Stimulated activated CD4-positive, alpha-beta T cell treated with anti-CD3 and anti-CD28 coated beads, Interleukin-1b, Interleukin-23, amount 100 ng/mL, for 1 hour (primary cell): ENCODE measurements at places on chromosomes 3 and 15.

- DNase-seq, result no peak
Observed at GRCh38 chr3:69761896-69762767, 22.9 kb downstream of the MITF start.

GRCh38 chr3:49519296-49519695 is 35.0 kb upstream of the BSN start:
- DNase-seq, result no peak

- no peak for DNase-seq
Observed at GRCh38 chr15:52005748-52006701, 13.0 kb upstream of the MAPK6 start.

- no peak for DNase-seq
Observed at GRCh38 chr3:13477943-13478342, 2.2 kb upstream of the HDAC11 start.

DNA sequence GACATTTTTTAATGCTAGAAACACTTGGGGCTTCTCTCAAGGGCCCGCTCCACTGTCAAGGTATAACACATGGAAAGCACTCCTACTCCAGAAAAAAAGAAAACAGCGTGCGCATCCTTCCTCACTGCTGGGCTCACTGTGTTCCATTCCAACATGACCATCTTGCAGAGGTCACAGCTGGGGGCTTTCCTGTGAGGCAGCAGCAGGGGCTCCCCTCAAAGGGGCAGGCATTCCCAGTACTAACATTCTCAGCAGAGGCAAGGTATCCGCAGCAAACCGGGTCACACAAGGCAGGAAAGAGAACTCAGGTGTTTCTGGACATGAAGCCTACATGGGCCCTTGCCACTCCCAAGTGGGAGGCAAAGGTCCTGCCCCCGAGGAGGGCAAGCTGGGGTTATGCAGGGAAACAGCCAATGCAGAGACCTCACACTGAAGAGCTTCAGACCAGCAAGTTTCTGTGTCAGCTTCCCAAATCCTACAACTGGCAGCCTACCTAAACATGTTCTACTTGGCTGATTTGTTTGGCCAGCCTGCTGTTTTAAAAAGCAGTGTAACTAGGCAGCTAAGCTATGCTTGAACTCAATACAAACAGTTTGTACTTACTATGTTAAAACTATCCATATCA is 6.4 kb downstream of the BDH1 start:
- DNase-seq, result no peak

DNA sequence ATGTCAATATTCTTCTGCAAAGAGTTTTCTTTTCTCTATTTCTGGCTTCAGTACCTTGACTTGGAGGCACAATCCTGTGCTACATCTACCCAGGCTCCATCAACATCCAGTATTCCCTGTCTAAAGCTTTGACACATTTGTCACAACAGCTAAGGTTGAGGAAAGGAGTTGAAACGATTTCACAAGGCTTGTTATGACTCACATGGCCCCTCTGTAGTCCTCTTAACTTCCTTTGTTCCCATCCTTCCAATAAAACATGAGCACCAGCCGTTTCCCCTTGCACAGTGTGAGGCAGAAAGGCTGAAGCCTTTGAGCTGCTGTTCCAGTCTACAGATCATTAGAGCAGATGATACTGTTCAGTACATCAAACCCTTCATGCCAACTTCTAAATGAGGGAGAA is 163.0 kb upstream of the TMCO5A start:
- no peak for DNase-seq

DNA sequence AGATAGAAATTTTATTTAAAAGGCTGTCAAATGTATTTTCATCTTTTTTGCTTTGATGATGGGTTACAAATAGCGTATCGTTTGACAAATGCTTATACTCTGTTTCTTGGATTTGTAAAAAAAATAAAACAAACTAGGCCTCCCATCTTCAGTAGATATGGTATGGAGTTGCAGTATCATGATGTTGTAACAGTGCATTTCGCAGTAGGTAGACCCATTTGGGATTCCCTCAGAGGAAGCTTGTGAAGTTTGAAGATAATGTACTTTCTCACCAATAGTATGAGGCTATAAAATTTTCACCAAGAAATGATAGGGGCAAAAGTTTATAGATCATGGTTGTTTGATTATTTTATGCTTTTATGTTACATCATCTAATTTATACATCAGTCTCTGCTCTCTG is 10.8 kb downstream of the MBNL1 start:
- no peak for DNase-seq

DNA sequence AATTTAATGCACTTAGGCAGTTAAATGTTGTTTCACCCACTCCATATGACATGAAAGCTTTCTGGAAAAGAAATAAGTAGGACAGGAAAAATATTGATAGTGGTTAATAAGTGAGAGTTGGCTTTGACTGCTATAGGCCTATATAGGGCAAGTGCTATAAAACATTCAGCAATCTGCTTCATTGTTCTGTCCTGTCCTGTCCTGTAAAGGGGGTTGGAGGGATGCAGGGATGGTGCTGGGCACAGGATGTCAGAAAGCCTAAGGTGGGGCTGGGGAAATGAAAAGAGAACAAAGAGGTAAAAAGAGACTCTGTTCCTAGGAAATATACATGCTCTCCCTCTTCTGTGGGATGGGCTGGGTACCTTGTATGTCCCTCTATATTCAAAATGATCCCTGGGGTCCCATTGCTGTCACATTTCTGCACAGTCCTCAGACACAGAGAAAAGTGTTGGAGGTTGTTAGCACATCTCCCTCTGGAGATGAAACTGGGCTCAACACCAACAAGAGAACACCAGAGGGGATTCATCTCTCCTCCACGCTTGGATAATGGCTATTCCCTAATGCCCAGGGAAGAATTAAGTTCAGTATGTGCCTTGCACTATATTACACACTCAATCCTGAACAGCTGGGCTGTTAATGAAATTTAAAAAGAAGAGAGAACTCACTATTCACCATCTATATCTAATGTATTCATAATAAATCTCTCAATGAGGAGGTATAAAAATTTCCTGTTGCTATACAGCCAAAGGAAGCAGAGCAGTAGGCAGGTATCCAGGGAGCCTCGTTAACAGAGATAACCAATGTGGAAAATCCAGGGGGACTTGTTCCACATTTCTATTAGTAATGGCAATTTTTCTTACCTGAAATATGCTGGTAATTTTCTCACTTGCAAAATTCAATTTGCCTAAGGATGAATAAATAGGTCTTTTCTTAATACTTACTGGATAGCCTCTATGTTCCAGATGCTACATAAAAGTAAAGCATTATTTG is 108.1 kb upstream of the ZBED2 start:
- no peak for DNase-seq

GRCh38 chr15:53158995-53159394 is 368.9 kb upstream of the ONECUT1 start:
- DNase-seq, result no peak

DNA sequence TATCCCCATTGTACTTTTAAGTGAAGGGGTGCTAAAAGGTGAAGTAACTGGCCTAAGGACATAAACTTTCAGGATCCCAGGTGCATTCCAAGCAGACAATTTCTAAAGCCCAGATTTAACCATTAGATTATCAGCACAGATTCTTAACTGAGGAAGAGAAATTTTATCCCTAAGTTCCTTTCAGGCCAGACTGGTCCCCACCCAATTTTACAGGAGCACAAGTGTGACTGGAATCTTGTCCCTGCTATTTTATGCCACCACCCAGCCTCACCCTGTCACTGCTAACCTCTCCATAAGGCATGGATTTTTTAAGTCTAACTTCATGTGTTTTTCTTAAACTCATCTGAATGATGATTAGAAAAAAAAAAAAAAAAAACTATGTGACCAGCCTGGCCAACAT is 37.1 kb upstream of the ATP1B3 start:
- DNase-seq, result no peak

GRCh38 chr3:47012342-47013230 is 33.1 kb downstream of the NBEAL2 start:
- no peak for DNase-seq

- no peak for DNase-seq
Observed at GRCh38 chr15:59339252-59339672, 33.4 kb downstream of the MYO1E start.

DNA sequence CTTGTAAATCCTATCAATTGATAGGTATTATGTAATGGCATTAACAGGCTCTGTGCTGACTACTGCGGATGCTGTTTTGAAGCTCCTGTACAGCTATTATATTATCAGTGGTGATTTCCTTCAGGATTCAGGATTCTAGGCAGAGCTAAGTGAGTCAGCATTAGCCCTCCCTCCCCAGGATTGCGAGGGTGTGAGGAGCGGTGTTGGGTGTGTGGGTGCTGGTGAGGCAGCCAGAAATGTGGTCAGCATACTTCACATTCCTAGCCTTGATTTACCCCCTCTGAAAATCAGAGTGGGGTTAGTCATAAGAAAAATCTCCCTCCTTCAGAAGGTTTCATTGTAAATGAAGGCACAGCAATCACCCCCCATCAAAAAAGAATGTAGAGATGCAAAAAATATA is 72.5 kb downstream of the SNTN start:
- DNase-seq, result no peak

GRCh38 chr3:122681284-122681973 is 790 bp downstream of the PARP14 start:
- no peak for DNase-seq

GRCh38 chr3:68295457-68295856 is 636.9 kb downstream of the TAFA4 start:
- DNase-seq, result no peak

DNA sequence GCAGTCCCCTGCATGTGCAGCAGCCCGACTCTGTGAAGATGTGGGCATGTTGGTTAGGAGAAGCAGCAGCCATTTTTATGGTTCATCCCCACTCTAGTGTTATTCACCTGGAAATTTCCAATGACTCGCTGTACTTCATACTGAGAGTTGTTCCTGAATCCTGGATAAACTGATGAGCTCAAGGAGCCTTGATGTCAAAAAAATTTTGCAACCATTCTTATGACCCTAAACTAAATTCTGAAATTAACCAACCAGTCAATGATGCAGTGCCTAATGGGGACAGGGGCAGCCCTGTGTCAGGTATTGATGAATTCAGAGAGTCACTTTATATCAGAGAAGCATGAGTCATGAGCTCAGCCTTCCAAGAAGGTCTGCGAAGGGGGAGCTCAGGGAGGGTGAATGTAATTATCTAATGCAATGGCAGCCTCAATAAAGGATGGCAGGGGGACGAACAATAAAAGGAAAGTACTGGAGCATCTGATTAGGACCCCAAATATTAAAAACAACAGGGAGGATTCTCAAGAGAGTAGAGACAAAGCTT is 108.4 kb upstream of the VEPH1 start:
- DNase-seq, result no peak

DNA sequence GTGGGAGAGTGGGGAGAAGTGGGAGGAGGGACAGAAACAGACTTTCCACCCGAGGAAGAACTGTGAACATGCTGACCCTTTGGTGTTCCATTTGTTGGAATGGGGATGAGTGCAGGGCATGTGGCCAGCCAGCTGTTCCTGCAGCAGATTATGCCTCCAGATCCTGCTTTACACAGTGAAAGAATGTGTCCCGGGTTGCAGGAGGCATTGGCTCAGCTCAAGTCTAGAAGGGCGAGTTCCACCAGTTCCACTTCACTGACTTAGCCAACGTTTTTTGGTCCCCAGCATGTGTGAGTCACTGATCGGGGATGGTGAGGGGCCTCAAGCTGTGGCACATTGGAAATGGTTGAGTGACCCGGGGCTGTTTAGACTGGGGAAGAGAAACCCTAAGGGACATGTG is 307.0 kb upstream of the ROPN1 start:
- no peak for DNase-seq
